Activated naive CD4-positive, alpha-beta T cell treated with anti-CD3 and anti-CD28 coated beads for 36 hours (primary cell): ENCODE measurements at places on chromosomes 5 and 9.

DNA sequence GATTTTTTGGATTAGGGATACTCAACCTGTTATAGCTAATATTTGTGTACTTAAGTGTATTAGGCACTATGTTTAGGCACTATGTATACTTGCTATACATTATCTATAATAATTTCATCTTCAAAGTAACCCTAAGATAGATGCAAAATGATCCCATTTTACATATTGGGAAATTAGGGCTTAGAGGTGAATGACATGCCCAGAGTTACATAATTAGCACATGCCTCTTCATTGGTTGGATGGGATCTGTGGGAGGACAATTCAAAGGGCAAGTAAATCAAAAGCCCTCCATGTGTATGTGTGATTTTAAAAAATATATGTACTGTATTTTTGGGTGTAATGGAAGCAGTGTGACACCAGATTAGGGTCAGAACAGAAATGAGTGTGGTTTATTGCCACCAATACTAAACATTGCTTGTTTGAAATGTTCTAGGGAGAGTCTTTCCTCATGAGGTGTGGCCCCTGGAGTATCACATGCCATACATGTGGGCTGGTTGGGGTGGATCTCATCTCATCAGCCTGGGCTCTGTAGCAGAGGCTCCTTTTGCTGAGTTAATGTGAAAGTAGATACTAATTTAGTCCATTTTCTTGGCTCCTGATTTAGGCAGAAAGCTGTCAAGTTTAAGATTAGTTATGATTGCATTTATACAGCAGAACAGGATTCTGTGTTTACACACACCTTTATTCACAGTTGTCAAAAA is 5.5 kb downstream of the C9orf85 start:
- peak; percentile 39 for DNase-seq

GRCh38 chr5:177392765-177393164 is 7.7 kb downstream of the PFN3 start:
- no peak for DNase-seq

DNA sequence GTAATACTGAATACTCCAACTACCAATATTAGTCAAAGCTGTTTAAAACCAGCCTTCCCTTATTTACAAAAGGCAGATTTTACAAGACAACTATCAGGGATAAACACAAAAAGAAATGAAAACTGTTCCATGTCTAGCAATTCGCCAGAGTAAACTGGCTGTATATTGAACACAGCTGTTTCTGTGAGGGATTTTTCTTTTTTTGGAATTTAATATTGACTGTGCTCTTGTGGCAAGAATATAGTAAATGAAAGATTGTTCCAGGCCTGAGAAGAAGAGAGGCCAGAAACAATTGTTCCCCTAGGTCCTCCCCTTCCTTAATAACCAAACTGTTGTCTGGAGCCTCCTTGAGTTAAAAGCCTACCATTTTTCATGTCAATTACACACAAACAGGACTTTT is 188.6 kb downstream of the PDE4D start:
- DNase-seq, result no peak

DNA sequence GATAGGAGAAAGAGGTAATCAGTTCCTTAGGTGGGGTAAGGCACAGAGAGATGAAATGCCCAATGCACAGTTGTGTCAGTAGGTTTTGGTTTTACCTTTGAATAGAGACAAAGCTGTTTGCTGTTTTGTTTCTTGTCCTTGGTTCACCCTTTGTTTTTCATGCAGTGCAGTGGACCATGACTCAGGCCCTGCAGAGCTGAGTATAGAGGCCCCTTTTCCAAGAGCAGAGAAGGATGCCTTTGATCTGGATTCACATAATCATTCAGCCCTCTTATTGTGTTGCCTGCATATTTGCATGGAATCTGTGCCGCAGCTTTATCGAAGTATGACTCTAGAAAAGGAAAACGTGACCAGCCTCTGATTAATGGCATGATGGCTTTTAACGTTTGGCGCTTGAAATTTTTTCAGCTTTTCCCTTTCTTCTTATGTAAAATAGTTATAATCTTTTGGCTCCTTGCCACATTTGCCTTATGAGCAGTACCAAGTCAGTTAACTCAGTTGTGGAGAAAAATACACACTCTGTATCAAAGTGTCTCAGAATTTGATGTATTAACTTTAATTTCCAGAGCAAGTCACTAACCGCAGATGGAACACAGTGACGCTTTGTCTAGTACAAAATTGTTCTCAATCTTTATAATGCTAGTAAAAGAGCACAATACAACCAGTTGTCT is 197.6 kb downstream of the KDM4C start:
- DNase-seq, result peak; percentile 42

GRCh38 chr5:149839761-149840160 is 104.8 kb downstream of the PDE6A start:
- DNase-seq, result no peak

GRCh38 chr5:98770209-98770910 is 3.1 kb upstream of the RGMB start:
- DNase-seq, result peak; percentile 39

DNA sequence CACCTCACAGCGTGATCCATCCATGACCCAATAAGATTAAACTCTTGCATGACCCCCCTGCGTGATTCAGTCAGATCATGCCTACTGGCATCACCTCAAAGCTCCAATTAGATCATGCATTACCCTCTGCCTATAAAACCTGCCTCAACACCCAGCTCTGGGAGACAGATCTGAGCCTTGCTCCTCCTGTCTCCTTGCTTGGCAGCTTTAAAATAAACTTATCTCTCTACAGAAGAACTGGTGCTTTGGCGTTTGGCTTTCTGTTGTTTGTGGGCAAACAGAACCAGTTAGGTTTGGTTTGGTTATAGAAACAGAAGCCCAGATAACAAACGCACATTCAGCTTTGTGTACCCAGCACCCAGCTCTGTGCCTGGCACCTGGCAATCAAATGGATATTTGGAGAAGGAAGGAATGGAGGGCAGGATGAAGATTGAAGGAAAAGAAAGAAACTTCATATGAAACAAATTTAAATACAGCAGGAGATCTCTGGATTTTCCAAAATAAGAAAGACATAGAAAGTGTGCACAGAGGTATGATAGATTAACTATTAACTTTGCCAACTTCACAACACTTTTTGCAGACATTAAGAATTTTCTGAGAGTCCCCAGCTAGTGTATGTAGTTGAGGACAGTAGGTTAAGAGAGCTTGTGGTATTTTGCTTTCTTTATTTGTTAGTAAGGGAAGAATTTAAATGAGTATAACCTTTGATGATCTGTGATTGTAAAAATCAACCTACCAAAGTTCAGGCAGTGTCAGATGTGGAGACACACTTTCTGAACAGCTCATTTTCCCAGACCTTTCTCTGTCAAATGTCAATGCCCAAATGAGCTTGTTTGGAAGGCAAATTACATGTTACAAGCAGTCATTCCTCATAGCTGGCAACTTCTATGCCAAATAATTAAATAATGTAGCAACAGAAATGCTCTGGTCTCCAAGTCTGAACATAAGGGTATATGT is 102.1 kb upstream of the ASTN2 start:
- DNase-seq, result no peak

GRCh38 chr5:134594336-134594735 is 38.3 kb downstream of the SAR1B start:
- DNase-seq, result no peak

DNA sequence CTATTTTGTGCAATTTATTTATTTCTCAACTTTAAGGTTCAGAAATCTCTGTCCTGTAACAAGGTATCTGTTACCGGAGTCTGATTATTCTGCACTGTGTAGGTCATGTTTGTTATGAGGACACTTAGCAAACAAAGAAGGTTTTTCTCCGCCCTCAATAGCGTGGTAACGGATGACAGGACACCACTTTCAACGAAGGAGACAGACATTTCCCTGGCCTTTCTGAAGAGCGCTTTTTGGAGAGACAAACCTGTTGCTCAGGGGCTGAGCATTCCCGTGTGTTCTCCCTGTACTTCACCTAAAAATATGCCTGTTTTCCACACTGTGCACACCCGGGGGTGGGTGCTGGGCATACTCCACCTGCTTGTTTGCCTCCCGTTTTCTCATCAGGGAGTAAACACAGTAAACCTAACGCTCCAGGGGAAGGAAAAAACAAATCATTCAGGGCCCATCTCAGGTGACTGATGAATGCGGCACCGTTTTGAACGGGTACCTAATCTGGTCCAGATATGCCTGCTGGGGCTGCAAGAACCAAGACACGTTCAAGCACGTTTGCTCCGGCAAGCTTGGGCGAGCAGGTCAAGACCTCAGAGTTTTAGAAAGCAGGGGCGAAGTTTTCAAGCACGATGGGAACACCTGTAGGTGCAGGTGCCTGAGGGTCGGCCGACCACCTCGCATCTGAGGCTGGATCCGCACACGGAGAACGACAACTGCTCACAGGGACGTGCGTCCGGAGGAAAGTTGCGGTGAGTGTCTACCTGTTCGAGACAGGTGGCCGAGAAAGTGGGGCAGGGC is 859 bp downstream of the RETREG1 start:
- DNase-seq, result peak; percentile 30
